Anterior cingulate cortex (tissue), 58 donors: ENCODE measurements at places on chromosomes 13 and 19.

DNA sequence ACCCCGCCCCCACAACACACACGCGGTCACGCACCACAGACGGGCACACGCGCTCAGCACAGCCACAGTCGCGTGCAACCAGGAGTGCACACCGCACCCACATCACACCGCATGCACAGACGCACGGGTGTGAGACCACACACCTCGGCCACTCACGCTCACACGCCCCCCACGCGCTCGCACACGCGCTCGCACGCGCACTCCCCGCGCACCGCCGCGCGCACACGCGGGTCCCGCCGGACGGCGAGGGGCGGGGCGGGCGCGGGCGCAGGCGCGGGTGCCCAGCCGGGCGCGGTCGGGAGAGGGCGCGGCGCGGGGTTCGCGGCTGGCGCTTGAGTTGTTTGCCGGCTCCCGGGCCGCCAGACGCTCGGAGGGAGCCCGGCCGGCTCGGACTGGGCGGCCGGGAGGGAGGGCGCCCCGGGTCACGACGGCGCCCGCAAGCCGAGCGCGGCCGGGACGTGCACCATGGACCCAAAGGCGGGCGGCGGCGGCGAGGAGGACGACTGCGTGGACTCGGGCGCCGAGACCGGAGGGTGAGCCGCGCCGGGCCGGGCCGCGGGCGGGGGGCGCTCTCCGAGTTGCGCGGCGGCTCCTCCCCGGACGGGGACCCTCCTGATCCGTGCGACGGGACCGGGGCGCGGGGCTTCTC lies at the start of gene FAM124A:
FAM124A (plus strand) TSS at position 362 of the 649 bp plus-strand sequence; CDS start at position 466, 104 bp downstream.
- DNase-seq = no peak

- no peak for DNase-seq
Observed at GRCh38 chr13:65855242-65855805, 1374.8 kb downstream of the PCDH9 start.

GRCh38 chr13:30276178-30276577 lies 31.2 kb downstream of the KATNAL1 start:
- no peak for DNase-seq

- no peak for DNase-seq
Observed at GRCh38 chr13:103759361-103759760, 693.1 kb upstream of the SLC10A2 start.

GRCh38 chr13:36124236-36124822 lies 6.9 kb downstream of the DCLK1 start:
- no peak for DNase-seq
